Stimulated activated CD4-positive, alpha-beta T cell treated with anti-CD3 and anti-CD28 coated beads, Interleukin-1b, Interleukin-23, amount 100 ng/mL, for 1 hour (primary cell): ENCODE measurements at places on chromosomes 1 and 21.

DNA sequence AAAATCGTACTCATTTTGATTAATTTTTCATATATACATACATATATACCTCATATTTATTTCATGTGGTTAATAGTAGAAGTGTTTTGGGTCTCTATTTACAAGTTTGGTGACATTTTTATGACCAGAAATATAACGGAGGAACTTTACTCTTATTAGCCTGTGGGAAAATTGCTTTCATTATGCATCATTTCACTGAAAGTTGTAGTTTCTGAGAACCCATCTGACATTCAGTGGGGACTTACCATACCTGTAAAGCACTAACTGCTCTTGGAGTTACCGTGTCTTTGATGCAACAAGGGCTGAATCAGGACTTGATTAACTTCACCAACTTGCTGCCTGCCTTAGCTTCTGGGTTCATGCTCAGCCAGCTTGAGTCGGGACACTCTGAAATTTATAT lies 49.9 kb upstream of the ITPKB start:
- DNase-seq: no peak

- DNase-seq: no peak
Measured at GRCh38 chr1:10724948-10725847, 71.2 kb downstream of the CASZ1 start.

DNA sequence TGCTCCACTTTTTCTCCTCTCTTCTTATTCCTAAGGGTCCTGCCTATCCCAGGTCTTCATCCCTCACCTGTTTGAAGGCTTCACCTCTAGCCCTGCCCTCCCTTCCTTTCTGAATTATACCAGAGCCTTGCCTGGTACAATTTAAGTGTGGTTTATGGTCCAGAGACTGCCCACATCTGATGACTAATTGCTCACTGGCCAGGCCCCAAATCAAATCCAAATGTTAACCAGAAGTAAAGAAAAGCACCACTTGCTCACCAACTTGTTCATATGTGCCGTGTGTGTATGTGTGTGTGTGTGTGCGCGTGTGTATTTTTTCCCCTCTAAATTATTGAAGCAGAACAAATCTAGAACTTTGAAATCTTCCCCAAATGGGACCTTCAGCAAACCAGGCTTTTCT lies 26.4 kb downstream of the MYOM3 start:
- no peak for DNase-seq

DNA sequence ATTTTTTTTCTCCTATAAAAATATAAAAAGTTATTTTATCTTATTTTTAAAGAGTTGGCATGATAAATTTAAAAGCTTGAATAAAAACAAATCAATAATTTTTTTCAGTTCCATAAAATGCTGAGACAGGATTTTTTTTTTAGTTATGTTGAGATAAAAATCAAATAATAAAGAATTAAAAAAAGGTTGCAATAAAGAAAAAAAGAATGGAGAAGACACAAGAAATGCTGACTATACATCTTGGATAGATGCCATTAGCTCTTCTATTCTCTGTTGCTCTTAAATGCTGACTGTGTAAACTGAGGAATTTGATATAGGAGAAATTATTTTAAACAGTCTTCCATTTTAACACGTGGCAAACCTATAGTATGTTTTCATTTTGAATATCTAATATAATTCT lies 2298.5 kb downstream of the MRPL39 start:
- no peak for DNase-seq

- no peak for DNase-seq
Measured at GRCh38 chr1:245288796-245289195, 134.0 kb downstream of the KIF26B start.

DNA sequence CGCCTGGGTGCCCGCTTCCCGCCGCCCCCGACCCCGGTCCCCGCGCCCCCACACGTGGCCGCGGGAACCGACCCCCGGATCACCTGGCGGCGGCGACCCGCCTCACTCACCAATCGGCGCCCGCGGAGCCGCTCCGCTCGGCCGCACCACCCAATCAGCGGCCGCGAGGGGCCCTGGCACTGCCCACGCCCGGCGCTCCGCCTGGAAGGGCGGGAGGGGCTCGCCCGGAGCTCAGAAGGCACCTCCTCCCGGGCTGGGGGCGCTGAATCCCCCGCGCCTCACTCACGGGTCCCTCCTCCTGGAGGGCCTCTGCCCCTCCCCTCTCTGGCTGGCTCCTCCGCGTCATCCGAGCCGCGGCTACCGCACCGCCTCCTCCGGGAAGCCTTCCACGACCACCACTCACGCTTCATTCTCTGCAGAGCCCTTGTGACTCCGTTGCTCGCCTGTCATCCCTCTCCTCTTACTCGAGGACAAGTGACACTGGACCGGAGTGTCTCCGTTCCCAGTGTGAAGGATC lies 374 bp downstream of the SH2D5 start:
- DNase-seq: no peak

DNA sequence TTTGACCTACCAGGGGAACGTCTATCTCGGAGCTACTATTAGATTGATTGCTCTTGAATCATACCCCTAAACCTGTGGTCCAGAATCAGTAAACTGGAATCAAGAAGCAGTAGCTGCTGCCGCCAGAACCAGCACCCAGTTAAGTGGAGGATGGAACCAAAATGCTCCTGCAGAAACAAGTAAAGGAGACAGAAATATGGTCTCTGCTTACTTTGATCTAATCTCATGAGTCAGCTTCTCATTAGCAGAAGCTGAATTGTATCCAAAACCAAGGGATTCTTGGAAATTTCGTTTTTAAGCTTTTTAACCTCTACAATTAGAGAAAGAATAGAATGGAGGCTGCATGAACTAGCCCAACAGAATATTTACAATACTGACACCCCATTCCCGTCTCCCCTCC lies 42.6 kb upstream of the PIGV start:
- no peak for DNase-seq

DNA sequence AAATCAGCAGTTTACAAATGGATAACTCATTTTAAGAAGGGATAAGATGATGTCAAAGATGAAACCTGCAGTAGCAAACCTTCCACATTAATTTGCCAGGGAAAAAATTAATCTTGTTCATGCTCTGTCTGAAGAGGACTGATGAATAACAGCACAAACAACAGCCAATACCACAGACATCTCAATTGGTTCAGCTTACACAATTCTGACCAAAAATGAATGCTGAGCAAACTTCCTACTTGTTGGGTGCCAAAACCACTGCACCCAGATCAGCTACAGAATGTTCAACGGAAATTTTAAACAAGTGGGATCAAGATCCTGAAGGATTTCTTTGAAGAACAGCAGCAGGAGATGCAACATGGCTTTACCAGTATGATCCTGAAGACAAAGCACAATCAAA lies 98.3 kb downstream of the COQ8A start:
- no peak for DNase-seq

- no peak for DNase-seq
Measured at GRCh38 chr21:29499734-29500343, 201.1 kb downstream of the BACH1 start.

DNA sequence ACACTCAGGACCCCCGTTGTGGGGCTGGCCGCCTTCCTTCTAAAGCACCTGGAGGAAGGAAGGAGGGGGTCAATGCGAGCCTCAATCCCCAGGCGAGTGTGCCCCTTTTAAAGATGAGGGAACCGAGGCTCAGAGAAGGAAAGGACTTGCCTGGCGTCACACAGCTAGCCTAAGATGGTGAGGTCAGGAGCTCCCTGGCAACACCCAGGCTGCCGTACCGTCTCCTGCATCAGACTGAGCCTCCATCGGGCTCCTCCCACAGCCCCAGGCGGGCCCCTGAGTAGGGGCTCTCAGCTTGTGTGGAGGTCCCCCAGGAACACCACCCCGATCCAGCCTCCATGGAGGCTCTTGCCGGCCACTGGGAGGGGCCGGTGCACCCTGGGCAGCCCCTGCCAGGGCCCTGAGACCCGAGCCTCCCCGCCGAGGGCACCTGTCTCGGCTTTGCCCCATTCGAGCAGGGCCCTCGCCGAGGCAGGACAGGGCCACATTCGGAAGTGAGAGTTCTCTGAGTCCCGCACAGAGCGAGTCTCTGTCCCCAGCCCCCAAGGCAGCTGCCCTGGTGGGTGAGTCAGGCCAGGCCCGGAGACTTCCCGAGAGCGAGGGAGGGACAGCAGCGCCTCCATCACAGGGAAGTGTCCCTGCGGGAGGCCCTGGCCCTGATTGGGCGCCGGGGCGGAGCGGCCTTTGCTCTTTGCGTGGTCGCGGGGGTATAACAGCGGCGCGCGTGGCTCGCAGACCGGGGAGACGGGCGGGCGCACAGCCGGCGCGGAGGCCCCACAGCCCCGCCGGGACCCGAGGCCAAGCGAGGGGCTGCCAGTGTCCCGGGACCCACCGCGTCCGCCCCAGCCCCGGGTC lies at the start of gene AIRE:
TSS of gene AIRE (plus strand) at position 739 of the 855 bp plus-strand sequence. CDS start 131 bp downstream, outside the sequence.
- DNase-seq: no peak

- no peak for DNase-seq
Measured at GRCh38 chr1:86205741-86206140, 49.2 kb upstream of the COL24A1 start.

GRCh38 chr1:163758977-163759670 lies 437.4 kb downstream of the NUF2 start:
- no peak for DNase-seq

GRCh38 chr1:215044151-215044550 lies 38.4 kb upstream of the KCNK2 start:
- DNase-seq: no peak

- no peak for DNase-seq
Measured at GRCh38 chr1:195939844-195940243, 668.4 kb downstream of the KCNT2 start.
